Stimulated activated CD4-positive, alpha-beta T cell treated with anti-CD3 and anti-CD28 coated beads, Interleukin-12 subunit alpha, Interleukin-12 subunit beta, amount 100 ng/mL, for 4 hours (primary cell): ENCODE measurements at places on chromosomes 16 and 17.

DNA sequence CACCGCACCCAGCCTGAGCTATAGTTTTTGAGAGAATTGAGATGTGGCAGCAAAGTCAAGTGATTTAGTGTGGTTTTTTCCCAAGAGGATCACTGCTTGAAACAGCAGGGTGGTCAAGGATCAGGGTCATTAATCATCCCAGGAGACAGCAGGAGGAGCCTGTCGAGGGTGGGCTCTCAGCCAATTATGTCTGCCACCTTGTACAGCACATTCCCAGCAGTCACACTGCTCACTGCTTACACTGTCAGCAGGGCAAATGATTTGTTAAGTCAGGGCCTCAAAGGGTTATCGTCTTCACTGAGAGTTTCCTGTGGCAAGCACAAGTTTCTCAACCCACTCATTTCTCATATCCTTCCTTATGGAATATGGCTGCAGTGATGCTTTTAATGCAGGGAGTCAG is 13.2 kb downstream of the B3GNT9 start:
- DNase-seq = no peak

GRCh38 chr17:13777003-13777402 is 175.3 kb upstream of the HS3ST3A1 start:
- no peak for DNase-seq

DNA sequence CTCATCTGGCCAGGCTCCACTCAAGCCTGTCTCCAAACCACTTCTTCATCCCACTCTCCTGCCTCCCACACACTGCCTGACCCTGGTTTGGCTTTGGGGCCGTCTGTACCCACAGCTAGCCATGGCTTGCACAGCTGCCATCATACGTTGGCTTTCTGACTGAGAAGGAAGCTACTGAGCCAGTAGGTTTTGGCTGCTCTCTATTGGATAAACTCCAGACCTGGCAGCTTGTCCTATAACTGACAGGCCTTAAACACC is 3.9 kb downstream of the MIF4GD start:
- DNase-seq = no peak

GRCh38 chr17:65035704-65036103 is 20.8 kb downstream of the GNA13 start:
- no peak for DNase-seq

- DNase-seq = no peak
These were observed 83.5 kb downstream of the AMFR start for GRCh38 chr16:56341656-56342399.

DNA sequence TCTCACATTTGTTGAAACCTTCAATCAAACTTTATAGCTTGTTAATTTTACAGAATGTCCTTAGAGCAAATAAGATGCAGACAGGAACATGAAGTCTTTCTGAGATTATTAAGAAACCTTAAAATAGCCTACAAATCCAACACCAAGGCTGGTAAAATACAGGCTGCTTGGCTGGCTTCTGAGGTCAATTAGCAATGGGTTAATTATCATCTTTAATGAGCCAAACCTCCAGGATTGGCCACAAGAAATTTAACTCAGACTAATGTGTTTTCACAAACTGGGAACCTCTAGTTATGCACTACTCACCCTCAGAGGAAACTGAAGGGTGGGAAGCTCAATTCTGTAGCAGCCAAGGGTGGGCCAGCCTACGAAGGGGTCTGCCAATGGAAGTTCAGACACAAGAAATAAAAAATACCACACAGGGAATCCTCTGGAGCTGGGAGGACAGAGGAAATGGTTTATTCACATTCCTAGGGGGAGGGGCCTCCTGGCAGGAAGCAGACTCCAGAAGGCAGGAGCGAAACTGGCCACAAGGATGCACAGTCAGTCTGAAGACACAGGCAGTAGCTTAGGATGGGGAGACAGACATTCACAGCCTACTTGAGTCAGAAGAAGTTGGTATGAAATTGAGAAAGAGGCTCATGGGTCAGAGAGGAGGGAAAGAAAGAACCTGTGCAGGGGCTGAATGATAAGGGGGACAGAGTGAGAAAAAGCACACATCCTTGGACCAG is 36.1 kb downstream of the HIC1 start:
- no peak for DNase-seq

DNA sequence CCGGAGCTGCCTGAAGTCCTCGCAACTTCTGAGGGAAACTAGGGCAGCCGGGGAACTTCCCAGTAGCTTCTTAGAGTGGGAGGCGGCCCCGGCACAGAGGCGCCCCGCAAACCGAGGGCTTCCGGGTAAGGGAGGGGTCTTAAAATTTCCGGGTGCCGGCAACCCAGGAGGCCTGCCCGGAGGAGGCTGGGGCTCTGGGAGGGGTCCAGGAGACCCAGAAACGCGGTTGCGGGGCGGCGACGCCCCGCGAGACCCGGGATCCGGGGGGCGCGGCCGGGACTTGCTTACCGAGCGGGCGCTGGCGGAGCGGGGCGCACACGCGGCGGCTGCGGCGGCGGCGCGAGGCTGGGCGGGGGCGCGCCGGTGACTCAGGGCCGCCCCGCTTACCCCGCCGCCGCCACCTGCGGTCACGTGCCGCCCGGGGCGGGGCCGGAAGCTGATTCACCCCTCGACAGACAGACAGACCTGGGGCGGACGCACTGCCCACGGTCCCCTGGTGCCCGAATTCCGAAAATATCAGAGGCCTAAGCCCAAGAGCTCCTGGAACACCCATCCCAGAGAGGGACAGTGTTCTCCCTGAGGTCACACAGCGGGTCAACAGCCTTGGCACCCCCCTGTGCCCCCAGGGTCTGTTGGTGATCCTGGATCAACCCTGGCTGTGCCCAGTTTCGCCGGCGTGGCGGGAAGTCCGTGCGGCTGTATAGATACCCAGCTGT is at the start of gene FAM83G:
Gene FAM83G, minus strand, starts transcription at position 344 of the 716 bp plus-strand sequence. CDS start 723 bp downstream, outside the sequence.
- DNase-seq = peak; percentile 90

- no peak for DNase-seq
These were observed 312.7 kb upstream of the KCNJ16 start for GRCh38 chr17:69762359-69762758.

- no peak for DNase-seq
These were observed 618 bp downstream of the AANAT start for GRCh38 chr17:76467809-76468633.

DNA sequence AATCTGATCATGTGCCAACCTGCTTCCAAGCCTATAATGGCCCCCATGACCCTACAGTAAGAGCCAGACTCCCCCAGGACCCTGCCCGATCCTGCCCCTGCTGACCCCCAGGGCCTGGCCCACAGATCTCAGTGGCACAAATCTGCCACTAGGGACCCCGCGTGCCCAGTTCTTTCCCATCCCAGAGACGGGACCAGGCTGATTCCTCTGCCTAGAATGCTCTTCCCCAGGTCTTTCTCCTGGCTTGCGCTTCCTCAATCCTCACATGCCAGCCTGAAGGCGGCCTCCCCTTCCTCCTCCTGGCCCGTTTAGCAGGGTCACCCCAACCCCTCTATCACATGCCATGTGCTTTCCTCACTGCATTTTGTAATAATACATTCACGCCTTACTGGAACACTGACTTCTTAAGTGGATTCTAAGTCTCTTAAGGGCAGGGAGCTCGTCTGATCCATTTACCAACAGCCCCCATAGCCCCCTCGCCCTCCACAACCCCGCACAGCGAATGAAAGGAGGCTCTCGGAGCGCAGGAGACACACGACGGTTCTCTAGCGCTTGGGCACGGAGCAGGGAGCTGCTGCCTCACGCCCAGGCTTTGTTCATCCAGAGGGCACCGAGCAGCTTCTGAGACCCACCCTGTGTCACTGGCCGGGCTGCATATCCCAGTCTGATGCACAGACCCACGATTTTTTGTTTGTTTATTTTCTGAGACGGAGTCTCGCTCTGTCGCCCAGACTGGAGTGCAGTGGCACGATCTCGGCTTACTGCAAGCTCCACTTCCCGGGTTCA is 1.2 kb downstream of the TRIM65 start:
- no peak for DNase-seq

GRCh38 chr17:64773836-64774761 is 112.0 kb upstream of the SMURF2 start:
- no peak for DNase-seq

GRCh38 chr17:53353919-53354351 is 468.8 kb upstream of the KIF2B start:
- DNase-seq = no peak

DNA sequence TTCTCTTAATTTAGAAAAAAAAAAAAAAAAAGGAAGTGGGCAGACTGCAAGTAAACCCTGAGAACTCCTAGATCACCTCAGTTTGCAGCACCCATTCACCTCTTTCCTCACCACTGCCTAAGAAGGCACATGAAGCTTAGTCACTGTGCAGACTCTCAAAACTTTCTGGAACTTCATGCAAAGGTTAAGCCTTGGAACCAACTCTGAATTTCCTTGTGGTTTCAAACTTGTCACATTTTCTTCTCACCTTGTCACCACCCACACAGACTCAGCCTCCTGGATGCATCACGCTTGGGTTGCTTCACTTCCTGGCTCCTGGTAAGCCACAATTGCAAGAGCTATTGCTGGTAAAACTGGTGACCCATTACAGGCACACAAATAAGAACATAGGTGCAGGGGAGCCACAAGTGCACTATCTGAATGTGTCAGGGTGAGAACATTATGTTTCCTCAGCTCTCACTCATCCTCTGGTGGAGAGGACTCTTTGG is 15.0 kb upstream of the CPD start:
- DNase-seq = peak; percentile 61
